ENCODE measurements at places on chromosomes 4 and X. TPM values are rescaled to one million over a fixed set of nuclear protein-coding genes. Genes with fewer than 3 reads are reported as not detected.
A peak's percentile ranks its signal among the peaks of the same experiment; 100 is the strongest.

DNA sequence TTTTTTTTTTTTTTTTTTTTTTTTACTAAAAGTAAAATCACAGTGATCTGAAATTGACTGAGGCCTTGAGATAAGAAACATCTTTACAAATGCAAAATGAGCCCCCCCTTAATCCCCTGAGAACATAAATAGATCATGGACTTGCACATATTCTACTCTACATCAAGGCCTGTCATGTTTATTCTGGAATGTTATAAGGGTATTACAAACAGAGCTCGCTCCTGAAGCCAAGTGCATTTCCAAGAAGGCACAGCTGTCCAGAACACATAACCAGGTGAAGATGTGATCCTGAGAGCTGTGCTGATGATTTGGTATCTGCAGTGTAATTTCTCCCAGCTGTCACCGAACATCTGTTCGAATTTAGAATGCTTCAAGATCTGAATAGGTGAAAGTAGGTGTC lies 384.5 kb downstream of the GPAT3 start:
- no peak for DNase-seq

The CENPI gene
- total RNA-seq = not detected

- no peak for DNase-seq
Observed at GRCh38 chrX:147981038-147981752, at the start of gene FMR1NB. FMR1NB (plus strand) TSS chrX:147981337; CDS start chrX:147981403, 66 bp downstream.

- no peak for DNase-seq
Observed at GRCh38 chr4:11881364-11881763, 452.7 kb upstream of the HS3ST1 start.

The CLDN22 gene
- not detected for total RNA-seq

The AIFM1 gene
- 17.6 TPM for total RNA-seq

The ASMT gene
- not detected for total RNA-seq

The SSX2 gene
- not detected for total RNA-seq

DNA sequence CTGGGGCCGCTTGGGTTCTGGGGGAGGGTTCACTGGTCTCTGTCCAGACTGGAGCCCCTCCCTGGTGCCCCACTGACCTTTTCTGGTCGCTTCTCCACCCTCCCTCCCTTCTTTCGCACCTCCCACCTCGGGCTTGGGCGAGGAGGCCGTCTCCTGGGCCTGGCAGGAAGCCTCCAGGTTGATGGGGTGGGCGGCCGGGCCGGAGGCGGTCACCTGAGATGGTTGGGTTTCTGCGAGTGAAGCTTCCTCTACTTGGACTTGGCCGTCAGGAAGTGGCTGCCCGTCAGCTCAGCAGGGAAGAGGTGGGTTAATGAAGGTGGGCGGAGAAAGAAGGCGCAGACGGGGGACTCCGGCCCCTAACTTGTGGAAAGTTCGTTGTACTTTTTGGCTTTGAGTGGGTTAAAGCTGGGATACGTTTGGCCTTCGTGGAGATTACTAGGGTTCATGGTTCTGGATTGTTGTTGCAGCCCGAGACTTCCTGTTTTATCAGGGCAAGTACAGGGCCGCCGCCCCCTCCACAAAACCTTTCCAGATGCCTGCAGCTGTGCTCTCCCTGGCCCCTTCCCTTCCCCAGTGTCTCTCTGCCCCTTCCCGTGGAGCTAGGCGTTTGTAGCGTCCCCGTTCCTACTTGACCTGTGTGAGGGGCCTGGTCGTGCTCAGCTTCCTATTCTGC lies 1.2 kb downstream of the AKAP17A start:
- peak; percentile 26 for DNase-seq

DNA sequence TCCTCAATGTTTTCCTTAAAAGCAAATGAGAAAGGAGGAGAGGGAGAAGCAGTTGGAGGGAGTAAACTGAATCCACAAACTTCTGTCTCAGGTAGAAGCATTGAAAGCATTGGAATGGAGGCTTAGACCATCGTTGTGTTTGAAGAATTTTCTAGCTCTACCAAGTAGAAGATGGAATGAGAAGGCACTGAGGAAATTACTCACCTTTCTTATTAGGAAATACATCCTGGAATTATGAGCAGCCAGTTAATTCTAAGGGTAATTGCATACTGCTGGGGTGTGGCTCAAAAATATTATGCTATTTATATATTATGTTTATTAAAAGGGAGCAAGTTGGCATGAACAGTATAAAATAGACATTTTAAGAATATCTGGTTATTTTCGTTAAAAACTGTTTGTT lies 12.9 kb downstream of the PGM2 start:
- no peak for DNase-seq

The RGN gene
- total RNA-seq = 20.5 TPM

- DNase-seq = no peak
Observed at GRCh38 chrX:3286196-3286945, 60.1 kb downstream of the MXRA5 start.

The GUCY1A1 gene
- total RNA-seq = 25.8 TPM

DNA sequence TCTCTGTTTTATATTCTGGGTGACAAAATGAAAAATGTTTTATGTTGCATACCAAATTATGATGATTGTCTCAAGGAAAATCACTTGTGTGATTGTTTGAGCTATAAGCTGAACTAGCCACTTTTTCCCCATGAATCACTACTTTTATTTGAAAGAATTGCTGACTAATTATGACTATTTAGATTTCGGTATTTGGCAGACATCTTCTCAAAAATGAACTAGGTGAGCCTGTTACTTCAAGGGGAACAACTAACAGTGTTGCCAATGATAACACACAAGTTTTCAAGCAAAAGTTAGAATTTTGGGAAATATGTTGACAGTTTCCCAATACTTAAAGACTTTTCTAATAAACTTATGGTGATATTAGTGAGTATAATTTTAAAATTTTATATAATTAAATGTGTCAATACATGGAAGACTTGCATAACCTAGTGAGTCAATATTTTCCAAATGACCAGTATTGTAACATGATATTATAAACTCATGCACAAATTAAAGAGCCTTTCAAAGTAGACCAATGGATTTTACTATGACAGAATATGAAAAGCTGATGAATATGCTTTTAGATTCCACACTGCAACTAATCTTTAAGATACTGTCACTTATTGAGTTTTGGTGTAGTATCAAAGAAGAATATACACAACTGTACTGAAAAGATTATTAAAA lies 187.7 kb upstream of the GATB start:
- DNase-seq = no peak

- DNase-seq = no peak
Observed at GRCh38 chr4:125125276-125125675, 189.5 kb upstream of the FAT4 start.

GRCh38 chrX:133781174-133781573 lies 204.2 kb downstream of the GPC3 start:
- DNase-seq = no peak

- no peak for DNase-seq
Observed at GRCh38 chrX:47293106-47293505, 60.3 kb downstream of the USP11 start.

The OTC gene
- total RNA-seq = 0.33 TPM

The ALG13 gene
- total RNA-seq = 87.2 TPM

DNA sequence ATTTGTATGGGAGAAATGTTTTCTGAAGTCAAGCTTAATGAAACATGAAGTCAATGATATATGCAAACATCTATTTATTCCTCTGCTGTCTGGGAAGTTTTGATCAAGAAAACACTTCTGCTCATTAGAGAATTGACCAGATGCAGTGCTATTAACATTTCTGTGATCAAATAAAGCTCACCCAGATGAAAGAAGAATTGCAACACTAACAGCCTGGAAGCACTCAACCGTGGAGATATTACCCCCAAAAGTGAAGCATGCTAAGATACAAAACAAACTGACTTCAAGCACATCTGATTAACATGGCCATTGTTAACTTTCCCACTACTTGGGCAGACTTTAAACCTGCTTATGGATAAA lies 73.7 kb upstream of the GUCY1A1 start:
- DNase-seq = no peak

DNA sequence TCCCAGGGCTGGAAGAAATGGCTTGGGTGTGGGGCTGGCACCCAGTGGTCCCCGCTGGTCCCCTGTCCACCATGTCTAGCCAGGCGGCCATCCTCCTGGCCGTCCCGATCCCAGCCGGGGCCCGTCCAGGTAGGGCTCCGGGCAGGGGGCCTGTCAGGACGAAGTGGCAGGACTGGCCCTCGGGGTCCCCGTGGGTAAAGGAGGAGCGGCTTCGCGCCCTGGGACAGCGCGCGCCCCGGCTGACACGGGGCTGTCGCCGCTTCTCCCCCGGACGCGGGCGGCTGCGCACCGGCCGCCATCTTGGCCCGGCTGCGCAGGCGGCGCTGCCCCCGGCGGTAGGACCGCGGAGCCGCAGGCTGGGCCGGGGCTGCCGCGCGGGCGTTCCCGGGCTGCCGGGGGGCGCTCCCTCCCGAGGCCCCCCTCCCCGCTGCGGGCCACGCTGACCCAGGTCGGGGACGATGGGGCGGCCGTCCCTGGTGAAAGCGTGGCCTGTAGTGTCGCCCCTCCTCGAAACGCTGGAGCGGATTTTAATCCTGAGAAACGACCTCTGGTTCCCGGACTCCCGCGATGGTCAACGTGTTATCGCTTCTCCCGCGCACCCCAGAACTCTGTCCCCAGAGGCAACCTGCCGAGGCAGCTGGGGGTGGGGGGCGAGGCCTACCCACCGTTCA lies 60.4 kb upstream of the BCOR start:
- no peak for DNase-seq

The MRFAP1 gene
- total RNA-seq = 270 TPM

The SMIM43 gene
- not detected for total RNA-seq

The PPP4R3C gene
- not detected for total RNA-seq

DNA sequence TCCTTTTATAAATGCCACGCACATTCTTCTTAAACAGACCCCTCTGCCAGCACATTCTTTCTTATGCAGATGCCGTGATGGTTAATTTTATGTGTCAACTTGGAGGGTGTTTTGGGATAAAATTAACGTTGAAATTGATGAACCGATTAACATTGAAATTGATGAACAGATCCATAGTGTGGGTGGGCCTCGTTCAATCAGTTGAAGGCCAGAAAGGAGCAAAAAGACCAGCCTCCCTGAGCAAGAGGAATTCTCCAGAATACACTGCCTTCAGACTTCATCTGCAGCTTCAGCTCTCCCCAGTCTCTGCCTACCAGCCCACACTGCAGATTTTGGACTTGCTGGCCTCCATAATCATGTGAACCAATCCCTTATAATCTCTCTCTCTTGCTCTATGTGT lies 233.6 kb upstream of the BCOR start:
- DNase-seq = no peak

The GPR34 gene
- total RNA-seq = 3.4 TPM

DNA sequence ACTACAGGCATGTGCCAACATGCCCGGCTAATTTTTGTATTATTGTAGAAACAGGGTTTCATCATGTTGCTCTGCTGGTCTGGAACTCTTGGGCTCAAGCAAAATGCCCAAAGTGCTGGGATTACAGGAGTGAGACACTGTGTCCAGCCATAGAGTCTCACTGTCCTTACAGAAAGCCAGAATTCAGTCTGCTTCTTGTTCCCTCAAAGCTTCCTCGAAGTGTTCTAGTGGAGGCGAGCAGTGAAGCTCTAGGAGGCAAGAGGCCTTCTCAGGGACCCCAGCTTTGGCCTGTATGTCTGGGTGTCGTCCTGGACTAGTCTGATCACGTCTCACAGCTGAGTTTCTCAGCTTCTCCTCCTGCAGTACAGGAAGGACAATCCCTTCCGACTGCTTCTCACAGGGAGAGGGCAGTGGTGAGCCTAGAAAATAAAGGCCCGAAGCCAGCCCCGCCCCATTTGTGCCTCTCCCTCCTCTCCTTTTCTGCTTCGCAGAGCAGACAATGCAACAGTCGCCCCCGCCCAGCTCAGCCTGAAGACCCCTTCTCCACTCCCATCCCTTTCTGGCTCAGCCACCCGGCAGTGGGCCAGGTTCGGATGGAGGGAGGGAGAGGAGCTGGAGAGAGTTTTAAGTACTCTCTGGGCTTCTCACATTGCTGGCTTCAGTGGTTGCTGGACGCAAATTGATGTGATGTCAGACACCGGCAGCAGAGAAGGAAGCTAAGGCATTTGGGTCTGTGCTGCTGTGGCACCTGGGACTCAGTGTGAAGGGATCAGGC lies 11.1 kb upstream of the FAM3A start:
- DNase-seq = peak; percentile 94

DNA sequence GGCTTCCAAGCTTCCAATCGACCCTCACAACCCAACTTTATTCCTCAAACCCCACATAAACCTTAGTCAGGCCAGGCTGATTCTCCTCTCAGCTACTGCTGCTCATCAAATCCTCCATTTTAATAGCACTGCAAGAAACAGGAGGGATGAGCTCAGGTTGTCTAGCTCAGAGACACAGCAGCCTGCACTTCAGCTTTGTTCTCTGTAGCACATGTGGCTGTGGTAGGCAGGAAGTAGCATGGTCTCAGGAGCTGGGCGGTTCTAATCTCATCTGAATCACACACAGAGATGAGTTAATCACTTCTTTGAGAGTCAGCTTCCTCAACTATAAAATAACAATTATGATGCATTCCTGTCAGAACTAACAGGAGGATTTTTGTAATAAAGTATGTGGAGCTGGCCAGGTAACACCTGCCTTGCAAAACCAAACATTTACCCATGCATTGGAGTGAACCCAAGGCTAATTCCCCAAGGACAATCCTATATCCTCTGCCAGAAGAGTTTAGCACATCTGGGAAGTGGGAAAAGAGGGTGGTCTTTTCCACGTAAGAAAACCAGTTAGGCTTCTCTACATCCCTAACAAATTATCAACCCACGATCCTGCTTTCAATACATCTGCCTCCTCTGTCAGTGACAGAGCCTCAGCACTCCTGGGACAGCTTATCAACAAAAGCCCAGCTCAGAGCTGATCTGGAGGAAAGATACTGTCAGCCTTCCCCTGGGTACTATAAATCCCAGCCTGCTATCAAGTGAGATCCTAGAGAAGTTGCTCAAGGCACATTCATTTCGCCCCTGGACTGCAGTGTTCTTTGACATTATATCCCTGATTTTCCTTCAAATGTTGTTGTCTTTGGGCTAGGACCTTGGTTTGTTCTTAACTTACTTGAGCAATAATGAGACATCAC lies 32.8 kb downstream of the ELOVL6 start:
- DNase-seq = no peak

DNA sequence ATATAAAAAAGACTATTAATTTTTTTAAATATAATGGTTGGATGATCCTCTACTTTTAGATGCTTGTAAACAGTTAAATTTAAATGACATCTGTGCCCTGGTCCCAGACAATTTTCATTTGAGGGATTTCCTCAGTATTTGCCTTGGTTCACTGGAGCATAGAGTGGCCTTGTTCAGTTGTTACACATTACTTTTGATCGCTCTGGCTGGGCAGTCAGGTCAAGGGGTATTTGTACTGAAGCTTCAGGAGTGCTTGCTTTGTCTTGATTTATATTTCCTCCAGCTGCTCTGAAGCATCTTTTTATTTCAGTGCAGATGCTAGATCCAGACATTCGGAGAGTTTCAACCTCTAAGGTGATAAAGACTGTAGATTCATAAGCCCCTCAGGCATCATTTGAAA lies 50.0 kb downstream of the COMMD8 start:
- peak; percentile 51 for DNase-seq

DNA sequence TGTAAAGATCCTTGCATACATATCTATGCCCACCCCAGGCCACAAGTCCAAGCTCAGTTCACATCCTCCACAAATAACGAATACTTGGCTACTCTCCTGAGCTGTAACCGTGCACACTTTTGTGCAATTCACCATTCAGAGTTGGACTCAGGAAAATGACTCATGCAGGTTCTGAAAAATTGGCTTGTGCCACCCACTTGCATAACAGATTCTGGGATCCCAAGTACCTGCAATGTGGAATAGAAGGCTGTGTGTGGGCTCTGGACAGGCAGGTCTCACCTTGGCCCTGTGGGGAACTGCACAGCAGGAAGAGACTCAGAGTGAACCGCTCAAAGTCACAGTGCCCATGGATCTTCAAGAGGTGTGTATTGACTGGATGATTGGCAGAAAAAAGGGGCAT lies 502.7 kb downstream of the PACRGL start:
- no peak for DNase-seq

- DNase-seq = no peak
Observed at GRCh38 chr4:3493720-3494461, 30.8 kb downstream of the DOK7 start.
